ENCODE measurements at places on chromosomes 11 and 22.

GRCh38 chr11:118895093-118896039 is 11.7 kb downstream of the CXCR5 start:
- no peak for DNase-seq

- DNase-seq, result no peak
These were observed 40.5 kb downstream of the SGSM3 start for GRCh38 chr22:40410731-40411505.

DNA sequence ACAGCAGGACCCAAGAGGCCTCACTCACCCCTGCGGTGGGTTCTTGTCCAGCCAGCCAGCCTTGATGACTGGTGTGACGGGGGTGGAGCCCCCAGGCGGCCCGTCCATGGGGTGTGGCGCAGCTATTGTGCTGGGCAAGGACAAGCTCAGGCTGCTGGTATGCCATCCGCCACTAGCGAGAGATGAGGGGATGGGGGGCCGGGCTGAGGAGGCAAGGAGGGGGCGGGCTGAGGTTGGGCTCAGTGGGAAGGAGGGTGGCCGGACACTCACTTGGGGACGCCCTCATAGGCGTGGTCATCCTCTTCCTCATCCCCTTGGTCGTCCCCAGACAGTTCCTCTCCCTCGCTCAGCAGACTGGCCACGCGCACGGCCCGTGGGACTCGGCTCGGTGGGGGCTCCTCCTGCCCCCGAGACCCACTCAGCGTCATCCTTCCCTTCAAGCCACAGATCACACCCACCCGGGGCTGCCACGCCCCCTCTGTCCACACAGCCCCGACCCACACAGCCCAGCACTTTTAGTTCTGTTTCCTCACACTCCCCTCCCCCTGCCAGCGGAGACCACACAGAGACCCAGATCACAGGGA is 38.0 kb upstream of the PDE2A start:
- DNase-seq, result no peak

DNA sequence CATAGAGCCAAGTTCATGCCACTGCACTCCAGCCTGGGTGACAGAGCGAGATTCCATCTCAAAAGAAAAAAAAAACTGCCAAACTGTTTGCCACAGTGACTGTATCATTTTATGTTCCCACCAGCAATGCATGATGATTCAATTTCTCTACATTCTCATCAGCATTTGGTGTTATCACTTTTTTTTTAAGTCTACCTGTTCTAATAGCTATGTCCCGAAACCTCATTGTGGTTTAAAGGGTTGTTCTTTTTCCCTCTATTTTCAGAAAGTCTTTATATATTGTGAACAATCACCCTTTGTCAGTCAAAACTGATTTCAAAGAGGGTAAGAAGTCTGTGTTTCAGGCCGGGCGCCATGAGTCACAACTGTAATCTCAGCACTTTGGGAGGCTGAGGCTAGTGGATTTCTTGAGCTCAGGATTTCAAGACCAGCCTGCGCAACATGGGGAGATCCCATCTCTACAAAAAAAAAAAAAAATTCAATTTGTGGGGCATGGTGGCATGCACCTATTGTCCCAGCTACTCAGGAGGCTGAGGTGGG is 14.8 kb upstream of the FAM168A start:
- no peak for DNase-seq

GRCh38 chr11:1573077-1573902 is 1.2 kb upstream of the DUSP8 start:
- no peak for DNase-seq

DNA sequence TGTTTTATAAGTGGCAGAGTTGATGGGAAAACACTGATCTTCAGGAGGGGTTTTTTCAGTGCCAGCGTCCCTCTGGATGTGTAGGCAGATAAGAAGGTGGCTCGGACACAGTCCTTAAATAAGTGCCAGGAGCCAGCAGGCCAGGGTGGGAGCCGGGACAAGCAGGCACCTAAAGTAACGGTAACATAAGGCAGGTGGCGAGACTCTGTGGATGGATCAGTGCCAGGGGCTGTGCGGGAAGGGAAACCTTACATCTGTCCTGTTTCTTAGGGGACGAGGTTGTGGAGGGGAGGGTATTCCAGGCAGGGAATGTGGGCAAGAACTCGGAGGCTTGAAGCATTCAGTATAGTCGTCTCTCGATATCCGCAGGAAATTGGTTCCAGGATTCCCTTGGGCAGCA is 15.9 kb downstream of the BCR start:
- no peak for DNase-seq

DNA sequence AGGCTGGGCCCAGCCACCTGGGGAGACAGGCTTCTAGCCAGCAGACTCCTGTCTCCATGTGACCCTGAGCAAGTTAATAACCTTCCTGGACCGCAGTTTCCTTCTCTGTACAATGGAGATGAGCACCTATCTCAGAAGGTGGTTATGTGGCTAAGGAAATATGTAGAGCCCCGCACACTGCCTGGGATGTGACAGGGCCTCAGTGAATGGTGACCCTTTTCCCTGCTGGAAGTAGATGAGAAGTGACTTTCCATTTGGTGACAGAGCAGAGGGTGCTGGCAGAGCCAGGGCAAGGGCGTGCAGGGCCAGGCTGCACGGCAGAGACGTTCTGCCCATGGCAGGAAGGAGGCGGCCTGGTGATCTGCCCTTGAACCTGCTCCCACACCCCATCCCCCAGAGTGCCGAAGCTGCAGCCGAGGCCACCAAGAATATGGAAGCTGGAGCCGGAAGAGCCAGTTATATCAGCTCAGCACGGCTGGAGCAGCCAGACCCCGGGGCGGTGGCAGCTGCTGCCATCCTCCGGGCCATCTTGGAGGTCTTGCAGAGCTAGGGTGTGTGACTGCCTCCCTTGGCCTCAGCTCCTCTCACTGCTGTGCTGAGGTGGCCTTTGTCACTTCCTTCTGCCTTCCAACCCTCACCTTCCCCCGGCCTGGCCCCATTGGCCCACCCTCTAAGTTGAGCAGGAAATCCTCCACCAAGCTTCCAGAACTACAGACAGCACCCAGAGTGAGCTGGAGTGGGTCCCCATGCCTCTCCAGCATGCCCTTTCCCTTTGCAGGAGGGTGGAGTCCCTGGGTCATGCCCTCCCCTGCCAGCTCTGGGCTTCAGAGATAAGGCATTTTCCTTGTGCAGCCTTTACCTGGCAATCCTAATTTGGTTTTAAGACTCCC is 13.2 kb downstream of the TKFC start:
- DNase-seq, result no peak

DNA sequence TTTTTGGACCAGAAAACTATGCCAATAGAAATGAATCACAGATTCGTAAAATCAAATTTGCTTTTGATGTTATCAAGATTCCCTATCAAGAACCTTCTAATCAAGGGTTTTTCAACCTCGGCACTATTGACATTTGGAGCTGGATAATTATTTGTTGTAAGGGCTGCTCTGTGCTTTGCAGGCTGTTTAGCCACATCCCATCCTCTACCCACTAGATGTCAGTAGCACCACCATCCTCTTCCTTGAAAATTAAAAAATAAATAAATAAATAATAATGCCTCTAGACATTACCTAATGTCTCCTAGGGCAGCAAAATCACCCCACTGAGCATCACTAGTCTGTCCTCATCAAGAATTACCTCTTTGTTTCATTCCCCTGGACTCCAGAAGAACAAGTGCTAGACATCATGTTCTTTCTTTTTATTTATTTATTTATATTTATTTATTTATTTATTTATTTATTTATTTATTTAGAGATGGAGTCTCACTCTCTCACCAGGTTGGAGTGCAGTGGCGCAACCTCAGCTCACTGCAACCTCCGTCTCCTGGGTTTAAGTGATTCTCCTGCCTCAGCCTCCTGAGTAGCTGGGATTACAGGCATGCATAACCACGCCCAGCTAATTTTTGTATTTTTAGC is 744.7 kb downstream of the KCNA4 start:
- DNase-seq, result no peak

DNA sequence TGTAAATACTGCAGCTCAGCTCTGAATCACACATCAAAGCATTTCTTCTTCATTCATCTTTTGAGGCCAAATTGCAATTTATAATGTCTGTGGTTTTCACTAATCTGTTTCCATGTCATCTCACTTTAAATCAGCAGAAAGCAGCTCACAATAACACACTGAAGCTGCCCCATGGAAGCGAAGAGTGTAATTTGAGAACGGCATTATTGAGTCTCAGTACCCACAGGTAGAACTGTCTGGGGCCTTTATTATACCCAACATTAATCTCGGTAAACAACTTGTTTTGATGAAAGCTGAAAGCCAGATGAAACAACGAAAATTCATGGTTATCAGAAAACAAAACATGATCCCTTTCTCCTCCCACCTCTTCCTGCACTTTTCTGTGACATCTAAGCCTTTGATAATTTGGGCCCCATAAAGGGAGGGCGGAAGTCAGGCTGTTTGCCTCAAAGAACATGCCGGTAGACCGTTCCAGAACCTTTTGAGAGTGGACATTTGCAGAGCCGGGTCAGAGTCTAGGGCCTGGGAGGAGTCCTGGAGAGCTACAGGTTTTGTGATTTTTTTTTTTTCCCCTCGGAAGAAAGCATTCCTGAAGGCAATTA is 68.2 kb upstream of the SESN3 start:
- DNase-seq, result no peak

DNA sequence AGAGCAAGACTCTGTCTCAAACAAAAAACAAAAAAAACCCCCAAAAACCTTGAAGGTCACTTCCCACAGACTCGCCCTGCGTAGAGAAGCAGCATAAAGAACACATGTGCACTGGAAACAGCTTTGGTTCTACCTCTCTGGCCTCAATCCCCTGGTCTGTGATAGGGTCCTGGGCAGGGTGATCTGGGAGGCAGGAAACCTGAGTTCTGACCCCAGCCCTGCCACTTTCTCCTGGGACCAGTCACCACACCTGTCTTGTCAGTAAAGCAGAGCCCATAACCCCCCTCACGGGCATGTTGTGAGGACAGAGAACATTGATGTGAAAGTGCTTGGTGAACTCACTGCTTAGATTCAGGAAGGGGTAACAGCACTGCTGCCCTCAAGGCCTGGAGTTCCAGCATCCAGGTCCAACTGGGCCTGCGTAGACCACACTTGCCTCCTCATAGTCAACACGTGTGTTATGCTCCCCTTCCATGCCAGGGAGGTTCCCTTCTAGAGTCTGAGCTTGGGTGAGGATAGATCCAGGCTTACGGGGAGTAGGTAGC is 11.4 kb downstream of the UCP2 start:
- DNase-seq, result no peak

DNA sequence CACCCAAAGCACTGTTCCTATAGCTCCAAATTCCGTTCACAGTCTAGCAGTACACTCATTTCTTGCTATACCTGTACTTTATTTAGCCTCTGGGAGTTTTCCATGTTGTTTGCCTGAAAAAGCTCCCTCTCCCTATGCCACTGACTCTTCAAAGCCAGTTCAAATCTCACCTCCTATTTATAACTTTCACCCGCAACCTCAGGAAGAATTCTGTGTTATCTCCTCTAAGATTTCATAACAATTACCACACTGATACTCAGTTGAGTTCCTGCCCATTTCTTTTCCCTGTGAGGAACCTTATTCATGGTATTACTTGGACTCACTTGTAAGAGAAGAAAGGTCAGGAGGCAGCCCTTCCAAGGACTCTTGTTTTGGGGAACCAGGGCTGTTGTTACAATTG is 25.2 kb downstream of the GDPD4 start:
- no peak for DNase-seq

DNA sequence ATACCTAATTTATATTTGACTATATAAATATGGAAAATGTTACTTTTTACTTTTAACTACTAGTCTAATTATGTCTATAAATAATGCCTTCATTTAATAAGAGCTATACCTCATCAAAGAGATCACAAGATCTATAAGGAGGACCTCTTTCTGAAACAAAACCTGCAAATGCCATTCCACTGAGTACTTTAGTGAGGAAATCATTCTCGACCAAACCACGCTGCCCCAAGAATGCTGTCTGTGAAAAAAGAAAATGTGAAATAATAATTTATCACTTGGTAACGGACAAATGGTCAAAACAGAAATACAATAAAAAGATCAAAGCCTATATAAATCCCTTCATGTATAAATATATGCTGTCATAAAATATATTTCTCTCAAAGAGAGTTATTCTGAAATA is 301.7 kb downstream of the SBF2 start:
- DNase-seq, result no peak

GRCh38 chr22:43308836-43309235 is 34.3 kb downstream of the SCUBE1 start:
- DNase-seq, result no peak

DNA sequence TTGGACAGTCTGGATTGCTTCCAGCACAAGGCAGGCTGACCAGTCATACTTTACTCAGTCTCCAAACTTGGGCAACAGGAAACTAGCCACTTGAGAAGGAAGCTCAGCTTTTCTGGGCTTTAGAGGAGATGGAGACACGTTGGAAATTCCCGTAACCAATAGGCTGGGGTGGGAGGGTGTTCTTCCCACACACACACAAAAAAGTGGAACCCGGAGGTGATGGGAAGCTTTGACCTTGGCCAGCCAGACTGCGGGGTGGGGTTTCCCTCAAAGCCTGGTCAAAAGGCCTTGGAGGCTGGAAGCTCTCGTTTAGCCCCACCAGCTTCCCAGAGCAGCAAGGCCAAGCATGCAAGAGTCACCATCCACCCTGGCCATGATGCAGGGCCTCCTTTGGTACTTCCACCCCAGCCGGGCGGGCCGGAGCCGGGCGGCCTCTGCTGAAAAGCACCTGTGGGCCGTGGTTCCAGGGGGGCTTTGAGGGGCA is 126.2 kb downstream of the BCR start:
- DNase-seq, result no peak

GRCh38 chr22:21760640-21761039 is 25.0 kb upstream of the YPEL1 start:
- no peak for DNase-seq

DNA sequence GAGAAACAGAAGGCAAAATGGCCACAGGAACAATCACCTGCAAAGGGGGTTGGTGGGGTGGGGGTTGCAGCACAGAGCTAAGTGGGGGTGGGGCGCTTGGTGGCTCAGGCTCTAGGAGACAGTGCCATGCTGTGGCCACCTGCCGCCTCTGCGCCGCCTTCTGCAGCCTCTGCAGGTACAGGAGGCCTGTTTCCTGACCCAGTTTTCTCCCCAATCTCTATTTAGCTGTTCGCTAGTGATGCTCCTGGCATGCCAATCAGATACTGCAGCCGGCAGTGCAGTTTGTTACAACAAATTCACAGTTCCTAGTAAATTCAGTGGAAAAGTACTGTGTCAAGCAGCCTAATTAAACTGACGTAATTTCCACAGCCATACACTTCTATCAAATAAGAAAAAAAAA is 106.4 kb downstream of the SERGEF start:
- DNase-seq, result no peak

DNA sequence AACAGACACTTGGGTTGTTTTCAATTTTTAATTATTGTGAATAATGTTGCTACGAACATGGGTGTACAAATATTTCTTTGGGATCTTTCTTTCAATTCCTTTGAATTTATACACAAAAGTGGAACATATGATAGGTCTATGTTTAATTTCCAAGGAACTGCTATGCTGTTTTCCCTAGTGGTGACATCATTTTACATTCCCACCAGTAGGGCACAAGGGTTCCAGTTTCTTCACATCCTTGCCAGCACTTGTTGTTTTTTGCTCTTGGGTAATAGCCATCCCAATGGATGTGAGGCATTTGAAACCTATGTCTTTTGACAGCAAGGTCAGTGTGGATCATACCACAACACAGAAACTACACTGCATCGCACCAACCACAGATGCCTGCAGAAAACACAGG is 41.8 kb upstream of the SCN3B start:
- DNase-seq, result no peak
